ENCODE measurements at places on chromosomes 1 and 21.

DNA sequence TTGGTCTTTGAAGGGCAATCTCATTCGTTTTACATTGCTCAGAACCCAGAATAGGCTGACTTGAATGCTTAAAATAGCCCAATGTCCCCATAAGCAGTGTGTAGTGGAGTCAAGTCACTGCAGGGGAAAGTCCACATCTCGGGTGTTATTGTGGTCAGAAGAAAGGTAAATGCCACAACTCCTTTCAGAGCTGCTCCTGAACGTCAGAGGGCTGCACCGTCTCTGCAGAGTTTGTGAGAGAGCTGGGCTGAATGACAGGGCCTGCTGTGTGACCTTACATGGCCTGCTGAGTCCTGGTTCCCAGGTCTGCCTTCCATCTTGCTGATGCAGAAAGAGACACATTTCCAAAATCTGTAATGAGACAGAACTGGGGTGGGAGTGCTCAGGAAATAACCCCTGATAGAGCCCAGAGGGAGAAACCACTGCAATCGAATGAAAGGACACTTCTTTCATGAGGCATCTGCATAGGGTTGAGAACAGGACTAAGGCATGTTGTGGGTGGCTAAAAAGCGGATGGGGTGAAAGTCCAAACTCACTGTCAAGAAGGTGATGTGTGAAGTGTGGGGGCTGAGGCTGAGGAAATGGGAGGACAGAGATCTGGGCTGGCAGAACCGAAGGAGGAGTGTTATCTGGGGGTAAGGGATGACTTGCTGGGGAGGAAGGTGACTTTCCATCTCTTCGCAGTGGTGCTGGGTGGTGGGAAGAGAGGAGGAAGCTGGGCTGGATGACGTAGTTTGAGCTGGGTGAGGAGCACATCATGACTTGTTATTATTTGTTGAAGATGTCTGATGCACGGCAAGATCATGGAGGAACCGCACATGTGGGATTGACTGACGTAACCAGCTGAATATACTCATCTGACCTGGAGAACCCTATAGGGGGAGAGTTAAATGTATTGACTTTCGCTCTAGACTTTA, 33.7 kb downstream of the XCL2 start:
- DNase-seq = no peak

GRCh38 chr1:103275725-103276124, 167.4 kb upstream of the COL11A1 start:
- no peak for DNase-seq

- DNase-seq = no peak
These were observed 78.5 kb upstream of the DPYD start for GRCh38 chr1:97999320-97999719.

DNA sequence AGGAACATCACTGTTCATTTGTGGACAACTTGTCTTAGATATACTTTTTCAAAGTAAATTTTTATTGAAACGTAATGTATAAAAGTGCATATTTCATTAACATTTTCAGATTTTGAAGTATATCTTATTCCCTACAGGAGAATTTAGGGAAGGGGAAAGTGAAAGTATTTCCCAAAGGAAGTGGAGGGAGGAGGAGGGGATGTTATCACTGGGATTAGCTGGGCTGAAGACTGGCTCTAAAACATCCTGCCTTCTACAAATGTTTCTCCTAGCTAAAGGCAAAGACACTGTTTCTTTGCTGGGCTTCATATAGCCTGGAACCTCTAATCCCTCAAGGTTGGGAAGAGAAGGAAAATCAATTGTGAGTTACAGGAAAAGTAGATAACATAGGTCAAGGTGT, 7.1 kb upstream of the ZNF697 start:
- no peak for DNase-seq

- DNase-seq = no peak
These were observed 244.3 kb downstream of the SLC45A1 start for GRCh38 chr1:8562222-8562621.

GRCh38 chr1:78383923-78384322, 106.9 kb upstream of the PTGFR start:
- no peak for DNase-seq

- no peak for DNase-seq
These were observed 410.6 kb downstream of the NTNG1 start for GRCh38 chr1:107551456-107551855.

DNA sequence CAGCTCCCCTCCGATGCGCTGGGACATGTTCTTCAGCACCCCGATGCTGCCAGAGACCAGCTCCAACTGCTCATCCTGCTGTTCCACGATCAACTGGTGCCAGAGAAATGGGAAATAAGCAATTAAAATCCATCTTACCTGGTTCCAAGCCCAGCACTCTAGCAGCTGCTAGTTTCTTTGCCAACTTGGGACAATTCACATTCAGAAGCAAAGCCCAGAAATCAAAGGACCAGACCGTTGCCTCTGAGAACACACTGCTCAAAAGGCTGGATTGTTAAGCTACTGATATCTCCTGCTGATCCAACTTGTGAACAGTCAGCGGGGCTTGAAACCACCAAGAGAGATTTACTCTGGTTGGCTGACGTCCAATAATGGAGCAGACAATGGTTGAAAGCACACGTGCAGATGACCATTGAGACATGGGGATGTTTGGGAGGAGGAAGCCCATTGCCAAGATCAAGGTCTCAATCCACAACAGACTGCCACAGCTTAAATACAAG, 34.4 kb downstream of the STX6 start:
- no peak for DNase-seq

- DNase-seq = no peak
These were observed 43.5 kb downstream of the RRAGC start for GRCh38 chr1:38815903-38816627.

GRCh38 chr1:90761781-90762589, 44.9 kb upstream of the BARHL2 start:
- no peak for DNase-seq
